ENCODE measurements at places on chromosomes 7 and 10.

- peak; percentile 15 for DNase-seq
Measured at GRCh38 chr10:121310151-121310711, 288.0 kb downstream of the FGFR2 start.

DNA sequence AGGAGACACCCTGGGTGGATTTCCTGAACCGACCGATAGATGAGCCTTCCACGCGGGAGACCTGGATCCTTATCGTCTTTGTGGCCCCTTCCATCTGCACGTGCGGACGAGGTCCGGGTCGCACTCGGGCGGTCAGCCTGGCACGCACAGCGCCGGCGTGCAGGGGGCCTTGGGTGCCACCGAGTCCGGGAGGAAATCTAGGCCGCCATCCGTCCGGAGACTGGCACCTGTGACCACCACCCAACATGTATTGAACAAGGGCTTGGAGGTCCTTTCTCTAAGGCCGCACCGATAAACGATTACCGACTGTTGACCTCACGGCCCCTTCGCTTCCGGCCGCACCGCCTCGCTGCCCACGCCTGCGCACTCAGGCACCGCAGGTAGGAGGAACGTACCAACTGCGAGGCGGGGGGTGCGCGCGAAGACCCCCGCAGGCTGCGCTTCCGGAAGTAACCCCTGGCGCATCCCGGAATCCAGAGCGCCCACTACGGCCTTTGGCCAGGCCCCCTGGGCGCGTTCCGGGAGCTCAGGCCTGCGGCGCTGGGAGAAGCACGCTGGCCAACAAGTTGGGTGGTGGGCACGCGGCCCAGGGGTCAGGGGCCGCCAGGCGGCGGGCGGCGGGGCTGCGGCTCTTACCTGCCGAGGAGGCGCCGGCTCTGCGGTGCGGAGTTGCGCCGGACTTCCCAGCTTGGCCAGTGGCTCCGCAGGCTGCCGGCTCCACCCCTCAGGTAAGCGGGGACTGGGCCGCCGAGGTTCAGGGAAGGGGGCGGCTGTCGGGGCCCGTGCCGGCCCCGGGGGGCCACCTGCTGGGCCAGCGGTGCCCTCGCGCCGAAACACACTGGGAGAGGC lies at the start of the genes ACTR3C and LRRC61:
Gene ACTR3C, minus strand, starts transcription at position 713 of the 849 bp plus-strand sequence. CDS start 28,249 bp downstream, outside the sequence.
Gene LRRC61, plus strand, starts transcription at position 523 of the 849 bp plus-strand sequence. CDS start 13,507 bp downstream, outside the sequence.
- peak; percentile 86 for DNase-seq

DNA sequence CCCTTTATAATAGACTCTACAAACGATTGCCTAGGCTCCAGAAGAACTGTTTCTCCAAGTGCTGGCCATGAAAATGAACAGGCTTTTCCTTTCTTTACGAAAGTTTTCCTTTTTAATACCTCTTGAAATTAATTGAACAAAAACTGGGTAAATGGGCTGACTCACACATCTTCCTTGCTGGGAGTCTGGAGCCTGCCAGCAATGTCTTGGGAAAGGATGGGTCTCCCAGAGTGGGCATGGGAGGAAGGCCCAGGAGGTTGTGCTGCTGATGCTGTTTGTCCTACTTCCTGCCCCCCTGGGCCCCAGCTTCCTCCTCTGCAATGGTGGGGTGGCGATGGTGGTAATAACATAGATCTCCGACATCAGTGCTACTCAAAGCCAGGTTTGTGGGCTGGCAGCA lies 174.1 kb downstream of the RPS24 start:
- DNase-seq: no peak

DNA sequence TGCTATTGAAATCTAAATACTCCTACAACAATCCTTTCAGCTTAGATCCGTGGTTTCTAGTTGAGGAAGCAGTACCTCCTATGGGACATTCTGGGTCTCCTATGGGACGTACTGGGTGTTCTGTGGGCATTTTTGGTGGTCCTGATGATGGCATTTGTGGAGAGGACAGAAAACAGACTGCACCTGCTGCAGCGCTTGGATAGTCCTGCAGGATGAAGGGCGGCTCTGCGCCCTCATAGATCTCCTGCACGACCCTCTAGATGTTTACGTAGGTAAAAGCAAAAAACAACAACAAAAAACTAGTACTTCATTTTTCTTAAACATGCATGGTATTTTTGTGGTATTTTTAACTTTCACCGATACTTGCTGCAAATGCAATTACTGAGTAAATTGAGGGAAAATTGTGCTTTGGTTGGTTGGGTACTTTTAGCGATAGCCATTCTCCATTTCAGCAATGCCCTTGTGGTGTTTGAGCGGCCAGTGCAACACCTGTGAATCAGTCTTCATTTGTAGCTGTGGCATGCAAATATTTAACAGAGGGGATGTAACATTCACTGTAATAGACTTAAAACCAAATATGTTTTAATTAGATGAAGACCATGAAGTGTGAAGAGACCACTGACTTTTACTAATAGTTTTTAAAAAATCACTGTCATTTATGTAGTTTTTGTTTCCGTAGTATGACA lies 461.2 kb downstream of the SDK1 start:
- no peak for DNase-seq

DNA sequence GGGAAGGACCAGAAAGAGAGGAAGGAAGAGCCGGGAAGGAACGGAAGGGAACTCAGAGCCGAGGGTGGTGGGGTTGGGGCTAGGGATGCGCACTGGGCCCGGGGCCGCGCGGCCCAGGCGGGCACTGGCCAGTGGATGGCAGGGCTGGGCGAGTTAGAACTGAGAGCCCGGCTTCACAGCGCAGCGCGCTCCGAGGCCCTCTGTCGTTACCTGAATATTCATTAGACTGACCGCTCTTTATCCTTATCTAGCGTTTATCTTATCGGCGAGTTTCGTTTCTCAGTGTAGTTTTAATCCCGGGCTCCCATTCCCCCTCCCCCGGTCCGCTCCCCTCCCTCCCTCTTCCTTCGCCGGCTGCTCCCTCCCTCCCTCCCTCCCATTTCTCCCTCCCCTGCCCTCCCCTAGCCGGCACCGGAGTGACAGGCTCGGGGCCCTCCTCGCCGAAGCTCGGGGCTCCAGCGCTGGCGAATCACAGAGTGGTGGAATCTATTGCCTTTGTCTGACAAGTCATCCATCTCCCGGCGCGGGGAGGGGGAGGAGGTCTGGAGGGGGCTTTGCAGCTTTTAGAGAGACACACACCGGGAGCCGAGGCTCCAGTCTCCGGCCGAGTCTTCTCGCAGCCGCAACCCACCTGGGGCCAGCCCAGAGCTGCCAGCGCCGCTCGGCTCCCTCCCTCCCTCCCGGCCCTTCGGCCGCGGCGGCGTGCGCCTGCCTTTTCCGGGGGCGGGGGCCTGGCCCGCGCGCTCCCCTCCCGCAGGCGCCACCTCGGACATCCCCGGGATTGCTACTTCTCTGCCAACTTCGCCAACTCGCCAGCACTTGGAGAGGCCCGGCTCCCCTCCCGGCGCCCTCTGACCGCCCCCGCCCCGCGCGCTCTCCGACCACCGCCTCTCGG lies at the start of gene PAX2:
Gene PAX2, plus strand, starts transcription at position 596 of the 895 bp plus-strand sequence. CDS start 679 bp downstream, outside the sequence.
- DNase-seq: peak; percentile 45

DNA sequence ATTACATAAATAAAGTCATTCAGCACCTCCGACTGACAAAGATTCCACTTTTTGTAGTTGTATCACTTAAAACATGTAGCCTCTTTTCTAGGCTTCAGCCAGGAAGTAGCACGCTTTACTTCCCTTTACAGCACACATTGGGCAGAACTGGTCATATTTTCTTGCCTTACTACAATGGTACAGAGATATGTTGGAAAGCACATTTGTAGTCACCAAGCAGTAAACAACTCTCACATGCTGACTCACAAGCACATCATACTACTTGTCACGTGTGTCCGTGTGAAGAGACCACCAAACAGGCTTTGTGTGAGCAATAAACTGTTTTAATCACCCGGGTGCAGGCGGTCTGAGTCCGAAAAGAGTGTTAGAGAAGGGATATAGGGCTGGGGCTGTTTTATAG lies 1071.8 kb downstream of the DNAJB9 start:
- DNase-seq: no peak

DNA sequence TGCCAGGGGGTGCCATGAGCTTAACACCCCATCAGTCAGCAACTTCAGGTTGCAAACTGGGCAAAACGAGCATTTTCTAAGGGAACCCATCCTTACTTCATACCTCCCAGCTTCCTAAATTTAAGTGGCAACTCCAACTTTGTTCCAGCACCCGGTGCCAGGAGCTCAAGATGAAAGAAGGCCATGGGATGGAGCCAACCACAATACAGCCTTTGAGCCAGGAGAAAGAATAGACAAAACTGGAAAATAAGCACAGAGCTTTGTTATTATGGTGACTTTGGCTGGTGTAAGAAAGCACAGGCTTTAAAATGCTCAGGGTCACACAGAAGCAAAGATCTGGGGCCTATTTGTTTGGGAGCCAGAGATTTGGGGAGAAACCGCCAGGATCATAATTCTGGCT lies 388.7 kb upstream of the MGMT start:
- no peak for DNase-seq

DNA sequence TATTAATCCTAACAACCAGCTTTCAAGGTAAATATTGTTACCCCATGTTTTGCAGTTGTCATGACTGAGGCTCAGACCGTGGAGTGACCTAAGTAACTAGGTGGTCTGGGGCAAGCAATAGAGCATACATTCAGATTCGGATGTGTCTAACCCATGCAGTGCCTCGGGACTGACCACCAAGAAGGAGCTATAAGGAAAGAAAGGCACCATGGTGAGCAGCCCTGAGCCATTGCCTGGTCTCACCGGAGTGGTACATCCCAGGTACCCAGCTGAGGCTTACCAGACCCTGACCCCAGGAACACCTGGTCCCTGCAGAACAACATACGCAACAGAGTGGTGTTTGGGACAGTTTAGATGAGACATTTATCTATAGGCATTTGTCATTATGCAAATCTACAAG lies 175.5 kb upstream of the ZMIZ1 start:
- DNase-seq: no peak

DNA sequence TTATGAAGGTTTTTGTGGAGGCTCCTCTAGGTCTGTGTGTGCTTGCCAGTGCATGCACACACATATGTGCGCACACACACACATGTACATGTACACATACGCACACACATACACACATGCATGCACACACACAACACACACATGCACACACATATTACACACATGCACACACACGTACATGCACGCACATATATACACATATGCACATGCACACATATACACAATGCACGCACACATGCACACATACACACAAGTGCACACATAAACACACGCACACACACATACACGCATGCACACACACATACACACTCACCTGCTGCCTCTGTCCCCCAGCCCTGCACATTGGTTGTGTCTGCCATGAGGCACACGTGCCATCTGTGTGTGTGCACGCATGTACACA lies 66.3 kb downstream of the NEURL1 start:
- no peak for DNase-seq

GRCh38 chr7:2734084-2734686 lies 46.2 kb downstream of the AMZ1 start:
- no peak for DNase-seq

Data from MM.1S (cell line).